ENCODE measurements at places on chromosomes 6 and 20.

DNA sequence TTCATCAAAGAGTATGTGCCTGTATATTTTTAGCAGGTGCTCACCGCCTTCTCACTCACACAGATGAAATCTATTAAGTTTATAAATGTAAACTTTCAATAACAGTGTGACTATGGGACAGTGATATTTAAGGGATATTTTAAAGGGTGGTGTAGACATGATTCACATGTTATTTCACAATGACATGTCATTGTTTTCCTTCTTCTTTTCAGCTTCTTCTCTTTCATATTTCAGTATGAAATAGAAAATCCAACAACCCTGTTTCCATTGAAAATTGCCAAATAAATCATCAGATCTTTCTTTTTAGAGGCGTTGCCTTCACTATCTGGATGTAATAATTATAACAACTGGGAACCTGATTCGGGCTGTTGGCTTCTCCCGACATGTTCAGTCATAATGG lies 54.8 kb downstream of the PFDN4 start:
- no peaks in the 10 kb centered on the region for H3K27me3 ChIP-seq
- H3K36me3 ChIP-seq: no peaks in the 10 kb centered on the region
- DNase-seq: no peak
- no peaks in the 10 kb centered on the region for H3K4me1 ChIP-seq
- H3K4me3 ChIP-seq: no peak overlapping the region

DNA sequence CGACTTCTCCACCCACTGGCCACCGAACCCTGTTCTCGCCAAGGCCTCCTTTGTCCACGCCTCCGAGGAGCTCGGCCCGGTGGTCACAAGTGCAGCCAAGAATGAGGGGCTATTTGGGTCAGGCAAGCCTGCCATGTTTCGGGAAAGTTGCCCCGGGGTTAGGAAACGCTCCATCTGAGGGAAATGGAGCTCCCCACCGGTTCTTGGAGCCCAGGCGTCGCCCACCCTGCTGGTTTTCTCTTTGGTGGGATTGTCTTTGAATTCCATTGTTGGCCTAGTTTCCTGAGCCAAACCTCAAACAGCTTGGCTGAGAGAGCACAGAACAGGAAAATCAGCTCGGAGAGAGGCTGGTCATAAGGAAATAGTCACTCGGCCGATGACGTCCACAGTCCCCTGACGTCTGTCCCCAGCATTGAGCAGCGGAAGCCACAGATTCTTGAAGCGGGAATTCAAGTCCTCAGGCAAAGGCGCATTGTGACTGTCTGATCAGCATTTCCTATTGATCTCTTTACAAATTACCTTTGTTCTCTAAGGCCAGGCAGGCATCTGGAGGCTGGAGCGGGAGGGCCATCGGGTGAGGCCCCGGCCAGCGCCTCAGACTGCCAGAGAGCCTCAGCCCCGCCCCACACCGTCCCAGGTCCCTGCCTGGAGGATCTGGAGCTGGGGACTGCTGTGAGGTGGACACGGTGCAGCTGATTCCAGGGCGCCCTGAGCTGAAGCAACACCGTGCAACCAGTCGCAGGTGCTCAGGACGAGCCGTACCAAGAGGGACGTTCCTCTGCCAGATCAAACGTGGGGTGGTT lies 138.6 kb downstream of the DLL1 start:
- H3K27ac ChIP-seq: peak overlapping the region; percentile 60
- H3K4me1 ChIP-seq: peaks cover 20% of the 10 kb centered on the region
- no peaks in the 10 kb centered on the region for H3K36me3 ChIP-seq
- no peak overlapping the region for H3K4me3 ChIP-seq
- H3K27me3 ChIP-seq: no peaks in the 10 kb centered on the region

DNA sequence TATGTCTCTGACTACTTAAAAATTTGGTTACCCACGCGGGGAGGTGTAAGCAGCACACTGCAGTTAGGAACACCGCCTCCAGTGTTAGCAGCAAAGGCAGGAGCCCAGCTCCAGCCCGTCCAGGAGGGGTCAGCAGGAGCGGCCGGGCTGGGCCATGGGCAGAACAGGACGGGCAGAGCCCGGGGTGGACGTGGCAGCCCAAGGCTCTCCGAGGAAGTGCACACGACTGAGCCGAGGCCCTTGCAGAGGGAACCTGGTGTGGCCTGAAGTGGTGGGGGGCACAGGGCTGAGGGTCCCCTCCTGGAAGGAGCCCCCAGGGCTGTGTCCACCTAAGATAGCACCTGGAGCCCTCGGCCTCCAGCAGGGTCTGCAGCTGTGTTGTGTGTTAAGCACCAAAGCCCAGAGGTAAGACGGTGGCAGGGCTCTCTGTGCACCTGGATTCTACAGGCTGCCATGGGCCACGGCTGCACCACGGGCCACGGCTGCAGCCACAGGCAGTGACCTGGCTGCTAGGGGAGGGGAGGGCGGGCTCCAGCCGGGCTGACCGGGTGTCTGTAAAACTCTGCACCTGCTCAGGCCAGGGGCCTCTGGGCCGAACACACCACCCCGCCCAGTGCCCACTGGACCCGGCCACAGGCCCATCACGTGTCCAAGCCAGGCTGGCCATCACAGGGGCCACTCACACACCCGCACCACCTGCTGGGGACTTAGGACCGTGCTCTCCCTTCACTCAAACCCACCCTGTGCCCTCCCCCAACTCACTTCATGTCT lies 6.6 kb downstream of the SLC2A4RG start:
- H3K4me3 ChIP-seq: no peak overlapping the region
- H3K4me1 ChIP-seq: peaks cover 9% of the 10 kb centered on the region
- H3K27me3 ChIP-seq: no peaks in the 10 kb centered on the region

- no peak overlapping the region for H3K27ac ChIP-seq
- no peaks in the 10 kb centered on the region for H3K4me1 ChIP-seq
- no peak for DNase-seq
- no peaks in the 10 kb centered on the region for H3K27me3 ChIP-seq
- no peak overlapping the region for H3K4me3 ChIP-seq
Measured at GRCh38 chr6:89575562-89575960, 63.0 kb downstream of the LYRM2 start.

DNA sequence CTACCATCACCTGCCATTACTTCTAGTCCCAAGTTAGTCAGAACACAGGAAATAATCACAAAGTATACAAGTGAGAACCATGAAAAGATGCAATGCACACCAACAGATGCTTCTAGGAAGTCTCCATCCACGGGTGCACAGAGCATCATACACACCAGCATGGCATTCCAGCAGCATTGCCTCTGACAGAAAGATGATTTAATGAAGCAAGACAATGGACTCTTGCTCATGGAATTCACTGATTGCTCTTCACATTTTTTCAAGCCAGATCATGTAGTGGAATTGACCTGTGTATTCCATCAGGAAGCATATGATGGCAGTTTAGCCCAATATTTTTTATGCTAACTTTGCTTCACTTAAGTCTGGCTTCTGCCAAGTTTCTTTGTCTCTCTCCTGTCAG lies 406.3 kb upstream of the RGS17 start:
- DNase-seq: no peak
- no peaks in the 10 kb centered on the region for H3K4me1 ChIP-seq
- H3K27me3 ChIP-seq: no peaks in the 10 kb centered on the region
- H3K36me3 ChIP-seq: no peaks in the 10 kb centered on the region

- H3K4me3 ChIP-seq: no peak overlapping the region
- H3K27me3 ChIP-seq: no peaks in the 10 kb centered on the region
- no peak overlapping the region for H3K27ac ChIP-seq
- H3K36me3 ChIP-seq: no peaks in the 10 kb centered on the region
Measured at GRCh38 chr20:8874437-8874836, 194.4 kb upstream of the PLCB4 start.

GRCh38 chr6:36934901-36935300 lies 19.6 kb upstream of the PI16 start:
- H3K36me3 ChIP-seq: no peaks in the 10 kb centered on the region
- no peaks in the 10 kb centered on the region for H3K27me3 ChIP-seq
- no peaks in the 10 kb centered on the region for H3K4me1 ChIP-seq
- H3K27ac ChIP-seq: no peak overlapping the region
- no peak overlapping the region for H3K4me3 ChIP-seq

DNA sequence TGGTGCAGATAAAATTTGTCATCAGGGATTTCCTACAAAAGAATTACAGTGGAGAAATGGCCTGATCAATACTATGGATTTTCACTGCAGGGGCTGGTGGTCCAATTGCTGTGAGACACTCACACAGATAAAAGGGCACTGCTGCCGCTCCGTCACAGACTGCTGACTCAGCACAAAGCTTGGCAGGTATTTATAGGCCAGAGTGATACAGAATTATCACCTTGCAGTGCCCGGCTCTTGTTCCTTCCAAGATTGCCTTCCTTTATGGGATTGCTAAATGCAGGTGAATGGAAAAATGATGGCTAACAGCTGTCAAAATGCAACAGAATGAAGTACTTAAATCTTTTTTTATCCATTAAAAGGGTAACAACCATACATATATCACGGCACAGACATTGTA lies 247.8 kb upstream of the ZFP64 start:
- no peak for DNase-seq
- no peak overlapping the region for H3K4me3 ChIP-seq
- H3K36me3 ChIP-seq: no peaks in the 10 kb centered on the region
- H3K4me1 ChIP-seq: no peaks in the 10 kb centered on the region
- H3K27me3 ChIP-seq: no peaks in the 10 kb centered on the region

- no peaks in the 10 kb centered on the region for H3K4me1 ChIP-seq
- H3K36me3 ChIP-seq: no peaks in the 10 kb centered on the region
Measured at GRCh38 chr6:37731888-37732287, 34.2 kb upstream of the MDGA1 start.

DNA sequence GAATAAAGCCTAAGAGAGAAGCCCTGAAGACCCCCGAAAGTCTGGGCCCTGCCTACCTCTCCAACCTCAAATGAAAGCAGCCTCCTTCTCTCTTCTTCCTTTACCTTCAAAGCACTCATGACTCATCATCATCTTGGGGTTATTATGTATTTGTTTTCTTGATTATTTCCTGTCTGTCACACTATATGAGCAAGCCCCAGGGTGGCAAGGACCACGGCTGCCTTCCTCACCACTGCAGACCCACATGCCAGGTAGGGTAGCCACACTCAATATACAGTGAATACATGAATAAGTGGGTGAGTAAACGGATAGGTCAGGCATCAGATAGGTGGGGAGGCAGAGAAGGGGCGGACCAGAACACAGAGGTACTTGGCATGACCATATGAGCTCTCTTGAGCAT lies 8.8 kb downstream of the WFDC3 start:
- H3K36me3 ChIP-seq: no peaks in the 10 kb centered on the region
- H3K27me3 ChIP-seq: no peaks in the 10 kb centered on the region
- no peak overlapping the region for H3K4me3 ChIP-seq
- no peak for DNase-seq
- H3K4me1 ChIP-seq: peaks cover 16% of the 10 kb centered on the region

DNA sequence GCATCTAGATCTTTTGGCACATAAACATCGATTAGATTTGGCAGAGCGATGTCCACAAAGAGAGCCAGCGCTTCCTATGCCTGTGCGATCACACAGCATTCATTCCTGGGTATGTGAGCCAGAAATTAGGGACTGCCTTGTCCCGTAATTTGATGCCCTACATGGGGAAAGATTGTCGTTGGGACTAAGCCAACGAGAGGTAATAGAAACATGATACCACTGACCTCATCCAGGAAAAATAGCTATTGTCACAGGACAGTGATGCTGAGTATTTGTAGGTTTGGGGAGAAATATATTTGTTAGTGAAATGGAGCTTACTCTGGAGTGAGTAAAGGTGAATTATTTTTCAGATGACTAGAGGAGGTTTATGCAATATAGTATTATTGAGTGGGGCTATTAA lies 154.0 kb downstream of the TSHZ2 start:
- H3K27ac ChIP-seq: no peak overlapping the region
- H3K36me3 ChIP-seq: no peaks in the 10 kb centered on the region
- no peaks in the 10 kb centered on the region for H3K4me1 ChIP-seq
- H3K4me3 ChIP-seq: no peak overlapping the region

GRCh38 chr20:25220810-25221591 lies 25.5 kb downstream of the ENTPD6 start:
- H3K36me3 ChIP-seq: peaks cover 2% of the 10 kb centered on the region
- peaks cover 13% of the 10 kb centered on the region for H3K4me1 ChIP-seq
- H3K4me3 ChIP-seq: no peak overlapping the region
- peak; percentile 85 for DNase-seq
- no peak overlapping the region for H3K27ac ChIP-seq

GRCh38 chr20:59819496-59820203 lies 113.8 kb downstream of the SYCP2 start:
- no peak for DNase-seq
- no peaks in the 10 kb centered on the region for H3K36me3 ChIP-seq
- no peak overlapping the region for H3K27ac ChIP-seq
- no peak overlapping the region for H3K4me3 ChIP-seq
- no peaks in the 10 kb centered on the region for H3K4me1 ChIP-seq
- no peaks in the 10 kb centered on the region for H3K27me3 ChIP-seq

DNA sequence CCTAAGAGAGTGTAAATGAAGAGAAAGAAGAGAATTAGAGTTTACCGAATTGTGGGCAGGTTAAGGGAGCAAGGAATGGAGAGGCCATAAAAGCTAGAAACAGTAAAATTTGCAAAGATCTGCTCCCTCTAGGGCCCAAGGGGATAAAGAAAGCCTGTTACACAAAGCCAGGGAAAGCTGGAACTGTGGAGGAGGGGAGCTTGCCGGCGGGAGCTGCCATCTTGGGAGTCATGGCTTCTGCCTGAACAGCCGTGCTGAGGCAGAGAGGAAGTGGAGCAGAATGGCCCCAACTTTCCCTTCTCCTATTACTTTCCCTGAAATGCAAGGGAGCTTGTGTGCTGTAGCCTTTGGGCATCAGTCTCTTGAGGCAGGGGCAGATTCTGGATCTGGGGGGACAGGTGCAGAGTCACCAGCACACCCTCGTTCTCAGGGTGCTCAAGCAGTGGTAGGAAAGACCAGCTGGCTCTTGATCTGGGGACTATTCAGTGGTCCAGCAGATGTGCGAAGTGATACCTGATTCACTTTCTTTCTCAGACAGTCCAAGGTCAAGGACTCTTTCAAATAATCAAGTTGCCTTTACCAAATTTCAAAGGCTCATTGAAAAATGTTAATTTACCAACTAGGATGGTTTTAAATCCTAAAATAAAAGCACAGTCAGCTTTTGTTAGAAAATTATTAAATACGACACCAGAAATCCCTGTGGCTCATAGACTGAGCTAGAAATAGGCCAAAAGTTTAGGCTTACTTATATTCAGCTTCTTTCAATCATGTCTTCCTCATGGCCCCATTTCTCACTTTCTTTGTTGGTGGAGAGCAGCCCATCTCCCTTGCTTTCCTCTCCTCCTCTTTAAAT lies 25.7 kb downstream of the LAMA4 start:
- H3K27ac ChIP-seq: peak overlapping the region; percentile 48
- H3K27me3 ChIP-seq: no peaks in the 10 kb centered on the region
- no peak for DNase-seq
- no peak overlapping the region for H3K4me3 ChIP-seq

- H3K4me3 ChIP-seq: no peak overlapping the region
- no peaks in the 10 kb centered on the region for H3K27me3 ChIP-seq
- peak; percentile 54 for DNase-seq
- H3K4me1 ChIP-seq: peaks cover 4% of the 10 kb centered on the region
- H3K36me3 ChIP-seq: no peaks in the 10 kb centered on the region
Measured at GRCh38 chr6:116450769-116451740, 10.1 kb upstream of the CALHM6 start.

- DNase-seq: no peak
- peak overlapping the region; percentile 85 for H3K27ac ChIP-seq
- no peaks in the 10 kb centered on the region for H3K27me3 ChIP-seq
- no peak overlapping the region for H3K4me3 ChIP-seq
- H3K4me1 ChIP-seq: peaks cover 27% of the 10 kb centered on the region
Measured at GRCh38 chr6:33316603-33317418, 733 bp downstream of the ZBTB22 start.

All from thyroid gland (tissue), 4 donors.